Activated CD4-positive, alpha-beta T cell treated with anti-CD3 and anti-CD28 coated beads for 1 hour (primary cell): ENCODE measurements at places on chromosomes 4 and X.

DNA sequence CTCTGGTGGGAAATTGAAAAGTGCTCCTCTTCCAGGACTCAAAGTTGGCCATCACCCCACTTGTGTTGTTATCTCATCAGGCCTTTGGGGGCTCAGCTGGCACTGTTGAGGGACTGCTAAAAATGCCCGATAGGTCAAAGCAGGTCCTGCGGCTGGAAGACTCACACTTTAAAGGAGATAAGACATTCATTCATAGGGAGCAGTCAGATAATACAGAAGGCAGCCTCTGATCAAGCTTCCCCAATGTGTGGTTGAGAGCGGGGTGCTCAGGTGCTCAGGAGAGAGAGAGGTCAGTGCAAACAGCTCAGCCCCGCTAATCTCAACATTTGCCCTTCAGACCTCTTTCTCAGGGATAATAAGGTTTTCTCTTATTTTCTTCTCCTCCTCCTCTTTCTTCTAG is 70.3 kb downstream of the TMEM154 start:
- no peak for DNase-seq

- DNase-seq: no peak
Measured at GRCh38 chr4:19971829-19972228, 279.9 kb upstream of the SLIT2 start.

GRCh38 chr4:183863155-183863825 is 41.8 kb upstream of the STOX2 start:
- no peak for DNase-seq

DNA sequence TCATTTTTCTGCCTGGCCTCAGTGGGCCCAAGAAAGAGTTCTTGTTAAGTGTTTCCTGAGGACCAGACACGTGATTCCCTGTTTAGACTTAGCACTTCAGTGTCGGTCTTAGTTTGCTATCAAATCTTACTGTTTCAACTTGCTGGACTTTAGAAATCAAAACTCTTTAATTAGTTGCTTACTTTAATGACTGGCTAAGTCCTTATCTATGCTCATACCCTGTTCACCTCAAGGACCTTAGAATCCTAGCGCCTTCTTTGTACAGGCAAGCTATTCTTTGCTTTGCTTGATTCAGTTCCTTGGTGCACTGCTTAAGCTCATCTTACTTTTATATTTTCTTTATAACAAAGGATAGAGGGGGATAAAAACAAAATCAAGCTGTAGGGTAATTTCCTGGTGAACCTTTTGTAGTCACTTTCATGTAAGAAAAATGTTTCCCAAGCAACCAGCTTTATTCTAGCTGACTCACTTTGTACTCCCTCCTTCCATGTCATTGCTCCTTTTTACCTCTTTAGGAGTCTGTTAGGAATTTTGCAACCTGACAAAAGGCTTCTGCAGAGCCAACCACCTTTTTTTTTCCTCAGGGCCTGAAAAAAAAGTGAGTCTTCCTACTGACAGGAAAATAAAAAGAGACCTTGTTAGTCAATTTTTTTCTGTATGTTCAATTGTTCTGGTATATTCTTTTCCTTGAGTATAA is 14.7 kb downstream of the WDR44 start:
- no peak for DNase-seq

GRCh38 chr4:181078196-181078595 is 1165.0 kb upstream of the TENM3 start:
- no peak for DNase-seq

GRCh38 chrX:43853225-43853828 is 28.9 kb downstream of the MAOB start:
- no peak for DNase-seq

GRCh38 chrX:3520982-3521381 is 174.5 kb upstream of the MXRA5 start:
- DNase-seq: no peak

DNA sequence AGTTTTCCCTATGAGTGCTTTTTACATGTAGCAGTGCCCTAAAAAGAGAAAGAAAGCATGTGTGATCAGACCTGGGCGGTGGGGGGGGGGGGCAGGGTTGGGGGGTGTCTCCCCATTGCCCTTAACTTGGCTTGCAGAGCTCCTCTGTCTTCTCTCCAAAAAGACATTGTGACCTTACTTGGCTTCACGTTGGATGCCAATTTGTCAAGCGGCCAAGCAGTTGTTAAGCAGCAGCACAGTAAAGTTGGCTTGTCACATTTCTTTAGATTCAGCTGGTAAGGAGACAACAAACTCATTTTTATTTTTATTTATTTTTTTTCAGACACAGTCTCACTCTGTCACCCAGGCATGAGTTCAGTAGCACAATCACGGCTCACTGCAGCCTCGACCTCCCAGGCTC is 57.3 kb upstream of the ZNF157 start:
- DNase-seq: no peak

- no peak for DNase-seq
Measured at GRCh38 chrX:47658301-47658683, 688 bp downstream of the UXT start.

- no peak for DNase-seq
Measured at GRCh38 chr4:112253382-112254000, 21.9 kb downstream of the AP1AR start.

DNA sequence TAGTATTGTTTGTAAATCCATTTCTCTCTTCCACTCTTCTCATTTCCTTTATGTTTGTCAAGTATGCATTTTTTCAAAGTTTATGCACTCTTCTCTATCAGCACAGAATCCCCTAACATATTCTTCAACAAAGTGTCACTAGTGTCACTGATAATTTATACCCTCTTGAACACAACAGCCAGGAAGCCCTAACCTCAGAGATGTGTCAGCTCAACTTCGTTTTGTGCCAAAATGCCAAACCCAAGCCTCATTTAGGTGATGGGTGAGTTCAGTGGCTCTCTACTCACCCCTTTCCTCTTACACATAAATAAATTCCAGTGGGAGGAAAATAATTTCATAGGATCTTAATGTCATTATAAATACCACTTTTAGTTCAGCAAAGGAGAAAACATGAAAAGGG is 22.4 kb upstream of the P2RY10 start:
- DNase-seq: no peak

DNA sequence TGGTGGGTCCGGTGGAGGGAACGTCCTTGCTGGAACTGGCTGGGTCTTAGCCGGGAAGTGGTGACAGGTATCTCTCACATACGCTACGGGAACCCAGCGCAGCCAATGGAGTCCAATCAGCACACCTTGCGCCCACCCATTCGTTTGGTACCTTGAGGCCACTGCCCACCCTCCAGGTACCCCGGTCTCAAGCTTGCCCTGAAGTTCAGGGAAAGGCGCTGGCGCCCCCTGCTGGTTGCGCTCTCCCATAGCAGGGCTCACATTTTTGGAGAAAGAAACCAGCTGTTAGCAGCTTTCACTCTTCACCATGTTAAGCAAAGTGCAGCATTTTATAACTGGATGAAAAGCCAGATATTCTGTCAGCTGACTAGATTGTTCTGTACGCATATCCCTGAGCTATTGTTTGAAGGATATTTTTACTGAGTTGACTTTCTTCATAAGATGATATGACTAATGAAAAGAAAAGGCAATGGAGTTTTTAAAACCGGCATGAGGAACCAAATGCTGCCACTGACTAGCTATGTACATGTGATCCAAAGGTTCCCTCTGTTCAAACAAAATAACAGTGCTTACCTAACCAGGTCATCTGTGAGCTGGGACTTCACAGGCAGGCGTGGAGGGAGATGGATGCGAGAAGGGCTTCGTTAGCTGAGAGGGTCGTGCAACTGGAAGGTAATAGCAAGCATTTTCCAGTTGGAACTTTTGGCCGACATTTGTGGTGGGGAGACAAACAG is 43.7 kb downstream of the OTOP1 start:
- DNase-seq: no peak

DNA sequence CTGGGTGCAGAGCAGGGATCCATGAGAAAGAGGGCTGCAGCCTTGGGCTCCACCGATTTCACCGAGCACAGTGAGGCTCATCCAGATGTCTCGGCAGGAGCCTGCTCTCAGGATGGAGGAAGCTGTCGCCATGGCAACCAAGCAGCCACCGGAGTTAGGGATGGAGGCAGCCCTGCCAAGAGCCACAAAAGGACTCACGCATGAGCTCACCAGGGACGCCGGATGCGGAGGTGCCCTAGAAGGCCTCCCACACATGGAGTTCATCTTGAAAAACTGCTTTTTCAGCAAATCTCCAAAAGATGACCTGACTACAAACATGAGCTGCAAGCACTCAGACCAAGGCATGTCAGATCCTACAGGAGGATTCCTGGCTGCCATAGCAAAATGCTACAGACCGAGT is 90.7 kb downstream of the WFS1 start:
- DNase-seq: no peak

GRCh38 chrX:106726485-106727437 is at the start of gene RNF128:
RNF128 (plus strand) TSS chrX:106726701; CDS start chrX:106726914, 213 bp downstream.
- no peak for DNase-seq

GRCh38 chr4:55447831-55448230 is 52.1 kb downstream of the TMEM165 start:
- no peak for DNase-seq

- DNase-seq: no peak
Measured at GRCh38 chrX:138723301-138723700, 11.8 kb upstream of the FGF13 start.

GRCh38 chr4:37675587-37676290 is 10.4 kb downstream of the RELL1 start:
- DNase-seq: no peak

DNA sequence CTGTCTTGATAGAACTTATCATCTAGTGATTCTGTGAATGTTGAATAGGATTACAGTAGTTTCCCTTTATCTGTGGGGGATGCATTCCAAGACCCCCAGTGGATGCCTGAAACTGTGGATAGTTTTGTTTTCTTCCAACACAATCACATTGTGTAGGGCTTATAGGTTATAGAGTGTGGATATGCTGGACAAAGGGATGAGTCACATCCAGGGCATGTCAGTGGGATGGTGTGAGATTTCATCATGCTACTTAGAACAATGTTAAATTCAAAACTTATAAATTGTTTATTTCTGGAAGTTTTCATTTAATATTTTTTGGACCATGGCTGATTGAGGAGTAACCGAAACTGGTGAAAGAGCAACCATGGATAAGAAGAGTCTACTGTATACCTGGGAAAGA is 432.3 kb upstream of the ATOH1 start:
- DNase-seq: no peak

DNA sequence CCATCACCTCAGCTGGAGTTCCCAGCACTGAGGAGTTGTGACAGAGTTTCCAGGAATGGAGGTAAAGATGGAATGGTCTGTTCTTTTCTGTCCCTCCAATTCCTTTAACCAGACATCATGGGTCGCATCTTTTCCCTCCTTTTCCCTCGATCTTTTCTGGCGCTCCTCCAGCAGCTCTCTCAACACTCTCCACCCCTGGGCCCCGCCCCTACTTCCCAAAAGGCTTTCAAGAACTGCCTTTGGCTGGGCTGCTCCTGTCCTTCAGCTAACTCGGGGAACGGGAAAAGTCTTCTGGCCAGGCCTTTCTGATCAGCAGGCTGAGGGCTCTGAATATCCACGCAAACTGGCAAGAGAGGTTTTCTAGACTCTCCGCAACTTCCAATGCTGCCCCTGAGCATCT is 34.0 kb downstream of the UTP14A start:
- DNase-seq: no peak

DNA sequence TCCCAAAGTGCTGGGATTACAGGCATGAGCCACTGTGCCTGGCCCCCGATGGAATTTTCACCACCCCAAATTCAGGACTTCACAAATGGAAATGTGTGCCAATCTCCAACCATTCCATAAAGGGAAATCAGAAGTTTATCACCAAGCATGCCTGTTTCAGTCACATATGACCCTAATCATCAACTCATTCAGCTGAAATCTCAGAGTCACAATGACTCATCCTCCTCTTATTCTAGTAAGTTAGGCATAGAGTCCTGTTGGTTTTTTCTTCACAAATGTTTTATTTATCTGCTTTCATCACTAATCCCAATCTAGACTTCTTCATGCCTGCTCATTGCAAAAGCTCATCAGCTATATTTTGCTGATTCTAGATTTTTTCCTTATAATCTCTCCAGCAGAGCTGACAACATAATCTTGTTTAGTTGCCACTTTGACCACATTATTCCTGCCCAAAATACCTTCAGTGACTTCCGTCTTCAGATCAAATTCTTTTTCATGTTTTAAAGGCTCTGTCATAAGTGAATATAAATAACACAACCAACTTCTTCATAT is 83.3 kb downstream of the SLC7A11 start:
- no peak for DNase-seq

DNA sequence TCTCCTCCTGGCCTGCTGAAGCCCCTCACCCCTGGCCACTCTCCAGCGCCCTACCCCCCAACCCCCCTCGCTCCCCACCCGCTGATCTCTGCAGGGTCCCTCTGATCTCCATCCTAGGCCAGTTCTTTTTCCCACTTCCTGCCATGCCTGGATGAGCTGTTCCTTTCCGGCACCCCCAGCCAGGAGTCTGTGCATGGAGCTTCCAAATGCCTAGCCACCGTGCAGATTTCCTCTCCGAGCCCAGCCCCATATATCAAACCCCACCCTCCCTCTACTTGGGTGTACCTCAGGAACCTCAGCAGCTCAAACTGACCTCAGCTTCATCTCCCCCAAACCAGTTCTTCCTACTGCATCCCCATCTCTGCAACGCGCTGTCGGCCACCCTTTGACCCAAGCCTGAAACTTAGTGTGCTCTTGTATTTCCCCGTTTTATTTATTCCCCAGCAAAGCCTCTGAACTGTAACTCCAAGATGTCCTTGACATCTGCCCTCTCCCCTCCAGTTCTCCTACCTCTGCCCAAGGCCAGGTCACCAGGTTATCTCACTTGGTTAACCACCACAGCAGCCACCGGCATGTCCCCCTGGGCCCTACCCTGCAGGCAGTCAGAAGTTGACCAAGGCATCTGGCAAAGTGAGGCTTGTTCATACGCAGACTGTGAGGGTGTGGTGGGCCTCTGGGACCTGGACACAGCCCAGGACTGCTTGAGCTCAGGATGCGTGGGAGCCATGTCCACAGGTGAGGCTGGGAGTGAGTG is 194.9 kb upstream of the PSAPL1 start:
- no peak for DNase-seq

DNA sequence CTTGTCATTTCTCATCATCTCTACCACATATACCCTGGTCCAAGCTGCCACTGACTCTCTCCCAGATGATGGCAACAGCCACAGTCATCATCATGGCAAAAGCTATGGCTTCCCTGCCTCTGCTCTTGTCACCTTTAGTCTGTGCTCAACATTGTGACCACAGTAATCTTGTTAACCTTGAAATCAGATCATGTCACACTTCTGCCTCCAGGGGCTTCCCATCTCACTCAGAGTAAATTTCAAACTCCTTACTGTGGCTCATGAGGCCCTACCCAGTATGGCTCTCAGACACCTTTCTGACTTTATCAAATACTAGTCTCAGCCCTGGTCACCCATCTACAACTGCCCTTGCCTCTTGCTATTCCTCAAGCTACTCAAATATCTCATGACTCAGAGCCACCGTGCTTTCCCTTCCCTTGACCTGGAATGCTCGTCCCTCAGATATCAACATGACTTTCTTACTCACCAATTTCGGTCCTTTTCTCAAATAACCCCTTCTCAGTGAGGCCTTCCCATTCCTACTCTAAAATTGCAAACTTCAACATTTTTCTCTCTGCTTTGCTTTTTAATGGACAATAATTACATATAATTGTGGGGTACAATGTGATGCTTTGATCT is 41.1 kb upstream of the STIM2 start:
- DNase-seq: no peak
